ENCODE measurements at places on chromosomes 4 and X.

DNA sequence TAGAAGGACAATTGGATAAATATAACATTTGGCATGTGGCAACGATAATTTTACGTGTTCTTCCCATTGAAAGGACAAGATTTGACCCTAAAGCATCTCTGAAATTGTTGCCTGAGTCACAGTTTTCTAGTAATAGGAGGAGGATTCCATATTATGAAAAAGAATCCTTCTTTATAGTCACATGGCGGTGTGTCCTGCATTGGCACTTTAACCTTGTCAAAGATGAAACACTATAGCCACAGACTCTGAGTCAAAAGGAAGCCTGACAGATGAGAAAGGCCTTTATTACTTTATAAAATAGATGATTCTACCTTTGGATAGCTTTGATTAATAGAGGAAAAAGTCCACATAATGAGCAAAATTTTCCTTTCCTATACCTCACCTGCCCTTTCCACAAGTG, 11.5 kb downstream of the LNX1 start:
- DNase-seq = no peak

DNA sequence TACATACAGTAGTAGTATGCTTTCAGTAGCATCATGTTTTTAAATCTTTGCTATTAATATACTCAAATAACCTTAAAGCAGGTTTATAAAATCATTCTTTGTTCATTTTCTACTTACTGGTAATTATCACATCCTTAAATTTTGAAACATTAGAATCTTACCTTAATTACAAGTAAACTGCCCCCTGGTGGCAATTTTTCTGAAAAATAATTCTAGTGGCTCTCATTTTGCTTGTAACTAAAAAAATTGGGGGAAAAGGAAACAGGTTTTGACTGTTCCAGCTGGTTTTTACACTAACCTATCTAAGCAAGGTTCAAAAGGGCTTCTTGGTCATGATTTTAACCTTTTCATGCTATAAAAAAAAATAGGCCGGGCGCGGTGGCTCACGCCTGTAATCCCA, 18.5 kb upstream of the DCAF4L1 start:
- no peak for DNase-seq

- DNase-seq = no peak
Measured at GRCh38 chr4:188400451-188400850, 261.2 kb downstream of the TRIML1 start.

DNA sequence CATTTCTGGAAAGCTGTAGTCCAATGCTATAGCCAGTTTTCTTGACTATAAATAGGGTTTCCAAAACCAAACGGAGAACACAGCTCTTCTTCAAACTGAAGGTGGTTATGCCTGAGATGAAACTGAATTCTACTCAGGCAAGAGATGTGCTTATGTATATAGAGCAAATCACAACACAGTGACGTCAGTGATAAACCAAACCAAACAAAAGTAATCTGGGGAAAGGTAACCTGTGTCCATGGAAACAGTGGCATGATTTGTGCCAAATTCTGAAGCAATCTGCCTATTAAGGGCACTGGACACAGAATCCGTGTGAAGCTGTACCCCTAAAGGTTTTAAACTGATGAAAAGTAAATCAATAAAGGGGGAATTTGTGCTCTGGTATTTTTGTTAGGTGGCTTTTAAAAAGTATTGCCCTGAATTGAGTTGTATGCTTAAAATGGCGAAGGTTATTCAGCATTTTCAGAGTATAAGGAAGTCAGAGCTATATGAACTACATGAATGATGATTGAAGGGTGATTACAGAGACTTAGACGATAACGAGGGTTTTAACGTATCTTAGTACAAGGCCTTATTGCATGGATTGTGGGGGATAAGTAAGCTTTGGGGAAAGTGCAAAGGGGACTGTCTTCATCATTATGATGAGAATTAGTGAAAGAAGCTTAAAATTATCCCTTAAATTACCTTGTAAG, 38.6 kb downstream of the NPY5R start:
- no peak for DNase-seq

DNA sequence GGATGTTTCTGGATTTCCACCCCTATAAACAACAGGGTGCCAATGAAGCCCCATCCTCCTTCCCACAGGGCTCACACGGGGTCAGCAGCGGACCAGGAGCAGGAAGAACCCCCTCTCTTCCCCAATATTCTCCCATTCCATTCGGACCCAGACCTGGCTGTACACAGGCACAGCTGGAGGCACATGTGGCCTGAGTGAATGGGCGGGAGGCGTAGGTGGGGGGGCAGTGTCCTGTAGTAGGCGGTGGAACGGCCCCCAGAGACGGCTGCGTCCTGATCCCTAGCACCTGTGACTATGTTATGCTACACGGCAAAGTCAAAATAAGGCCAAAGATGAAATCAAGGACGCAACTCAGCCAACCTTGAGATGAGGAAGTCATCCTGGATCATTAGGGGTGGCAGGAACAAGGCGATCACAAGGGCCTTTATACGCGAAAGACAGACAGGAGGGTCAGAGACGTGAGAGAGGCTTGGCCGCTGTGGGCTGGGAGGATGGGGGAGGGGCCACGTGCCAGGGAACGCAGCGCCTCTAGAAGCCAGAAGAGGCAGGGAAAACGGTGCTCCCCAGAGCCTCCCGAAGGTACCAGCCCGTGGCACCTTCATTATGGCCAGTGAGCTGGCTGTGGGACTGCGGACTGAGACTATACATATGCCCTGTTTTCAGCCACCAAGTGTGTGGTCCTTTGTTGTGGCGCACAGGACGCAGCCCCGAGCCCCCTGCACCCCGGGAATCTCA, 75.6 kb downstream of the WFS1 start:
- no peak for DNase-seq

GRCh38 chrX:19557822-19558221, 42.5 kb upstream of the MAP3K15 start:
- no peak for DNase-seq

- DNase-seq = no peak
Measured at GRCh38 chr4:10530137-10530786, 73.0 kb upstream of the ZNF518B start.

DNA sequence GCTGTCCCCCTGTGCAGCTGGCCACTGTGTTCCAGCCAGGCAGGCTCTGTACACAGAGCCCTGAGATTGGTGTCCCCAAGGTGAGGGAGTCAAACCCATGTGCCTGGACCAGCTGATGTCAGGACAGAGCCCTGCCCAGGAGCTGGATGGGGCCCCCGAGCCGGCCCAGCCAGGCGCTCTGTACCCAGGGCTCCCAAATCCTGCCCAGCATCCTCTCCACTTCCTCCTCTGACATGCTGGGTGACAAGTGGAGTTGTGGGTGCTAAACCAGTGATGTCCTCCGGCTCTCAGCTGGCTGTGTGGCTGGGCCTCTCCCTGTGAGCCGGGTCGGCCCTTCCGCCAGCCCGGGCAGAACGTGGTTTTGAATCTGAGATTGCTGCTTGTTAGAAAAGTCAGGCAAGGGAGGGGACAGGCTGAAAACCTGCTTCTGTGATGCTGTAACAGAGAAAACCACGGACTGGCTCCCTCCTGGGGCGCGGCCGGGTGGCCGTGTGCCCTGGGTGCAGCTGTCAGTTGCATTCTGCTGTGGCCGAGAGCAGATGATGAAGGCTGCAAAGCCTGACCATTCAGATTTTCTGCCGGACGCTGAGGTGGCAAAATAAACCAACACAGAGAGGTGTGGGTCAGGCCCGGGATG, 7.9 kb upstream of the CPLX1 start:
- DNase-seq = no peak

DNA sequence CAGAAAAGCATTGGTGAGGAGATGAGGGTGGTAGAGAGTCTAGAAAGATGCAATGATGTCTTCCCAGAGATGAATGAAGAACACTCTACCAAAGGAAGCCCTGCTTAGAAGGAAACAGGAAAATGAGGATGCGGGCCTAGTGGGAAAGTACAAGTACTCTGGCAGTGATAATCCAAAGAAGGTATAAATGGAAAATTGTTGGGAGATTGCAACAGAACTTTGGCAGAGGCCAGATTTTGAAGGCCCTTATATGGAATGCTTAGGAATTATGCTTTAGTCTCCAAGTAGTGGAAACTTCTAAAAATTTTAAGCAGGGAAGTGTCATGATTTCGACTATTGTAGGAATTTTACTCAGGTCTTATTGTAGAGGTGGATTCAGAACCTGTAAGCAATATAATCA, 11.0 kb downstream of the ARSJ start:
- no peak for DNase-seq

DNA sequence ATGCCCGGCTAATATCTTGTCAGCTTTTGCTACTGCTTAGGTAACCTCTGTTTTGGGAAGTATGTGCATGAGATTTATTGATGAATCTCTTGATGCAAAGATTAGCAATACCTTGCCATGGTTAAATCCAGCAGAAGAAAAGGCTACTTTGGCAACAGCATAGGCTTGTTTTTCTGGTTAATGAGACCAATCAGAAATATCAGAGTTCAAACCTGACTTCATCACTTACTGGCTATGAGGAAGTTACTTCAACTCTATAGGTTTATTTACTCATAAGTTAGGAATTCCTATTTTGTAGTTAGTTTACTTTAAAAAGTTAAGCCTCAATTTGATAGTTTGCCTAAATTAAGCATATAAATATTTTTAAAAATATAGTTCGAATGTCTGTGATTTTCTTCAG, 93.1 kb downstream of the PDLIM5 start:
- DNase-seq = no peak

Measured in stimulated activated CD4-positive, alpha-beta T cell treated with anti-CD3 and anti-CD28 coated beads, Interleukin-12 subunit alpha, Interleukin-12 subunit beta, amount 100 ng/mL, for 24 hours (primary cell).